Calu3 (cell line): ENCODE measurements at places on chromosomes 16 and 17. TPM values are rescaled to one million over a fixed set of nuclear protein-coding genes. Genes with fewer than 3 reads are reported as not detected.

GRCh38 chr17:37571674-37572073 is 37.5 kb downstream of the SYNRG start:
- H3K4me1 ChIP-seq, result no peaks in the 10 kb centered on the region
- H3K4me3 ChIP-seq, result no peak overlapping the region
- peaks cover 71% of the 10 kb centered on the region for H3K36me3 ChIP-seq
- no peak for DNase-seq

DNA sequence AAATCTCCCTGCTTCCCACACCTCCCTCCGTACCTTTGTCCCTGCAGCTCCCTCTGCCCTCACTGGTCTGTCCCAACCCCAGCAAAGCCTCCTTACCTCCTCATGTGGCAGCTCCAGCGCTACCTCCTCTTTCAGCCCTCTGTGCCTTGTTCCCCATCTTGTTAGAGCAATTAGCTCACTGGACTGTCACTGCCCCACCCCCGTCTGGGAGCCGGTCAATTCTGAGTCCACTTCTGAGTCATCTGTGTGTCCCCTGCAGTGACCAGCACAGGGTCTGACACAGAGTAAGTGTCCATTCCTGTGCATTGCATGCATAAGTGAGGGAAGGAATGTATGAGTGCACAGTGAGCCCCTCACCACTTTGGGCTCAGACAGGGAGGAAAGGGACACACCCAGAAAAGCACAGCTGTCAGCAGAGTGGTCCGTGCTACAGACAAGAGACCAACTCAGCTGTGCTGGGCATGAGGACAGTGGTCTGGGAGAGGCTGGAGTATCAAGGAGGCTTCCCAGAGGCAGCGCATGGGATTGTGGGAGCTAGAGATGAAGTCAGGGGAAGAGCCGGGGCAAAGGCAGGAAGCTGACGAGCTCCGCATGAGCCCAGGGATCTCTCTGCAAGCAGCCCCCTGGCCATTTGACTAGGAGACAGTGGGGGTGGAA is 45.9 kb downstream of the PITPNM3 start:
- H3K36me3 ChIP-seq, result peaks cover 7% of the 10 kb centered on the region
- no peak overlapping the region for H3K4me3 ChIP-seq
- peaks cover 35% of the 10 kb centered on the region for H3K4me1 ChIP-seq
- DNase-seq, result peak; percentile 69
- H3K27ac ChIP-seq, result no peak overlapping the region

GRCh38 chr17:14409292-14409691 is 108.4 kb downstream of the HS3ST3B1 start:
- H3K27me3 ChIP-seq, result no peaks in the 10 kb centered on the region
- H3K4me1 ChIP-seq, result no peaks in the 10 kb centered on the region
- no peak overlapping the region for H3K27ac ChIP-seq
- no peak overlapping the region for H3K4me3 ChIP-seq
- H3K36me3 ChIP-seq, result no peaks in the 10 kb centered on the region

- no peak overlapping the region for H3K4me3 ChIP-seq
- no peaks in the 10 kb centered on the region for H3K36me3 ChIP-seq
- no peaks in the 10 kb centered on the region for H3K27me3 ChIP-seq
- DNase-seq, result peak; percentile 70
Observed at GRCh38 chr17:32659419-32659842, 172.6 kb downstream of the CDK5R1 start.

DNA sequence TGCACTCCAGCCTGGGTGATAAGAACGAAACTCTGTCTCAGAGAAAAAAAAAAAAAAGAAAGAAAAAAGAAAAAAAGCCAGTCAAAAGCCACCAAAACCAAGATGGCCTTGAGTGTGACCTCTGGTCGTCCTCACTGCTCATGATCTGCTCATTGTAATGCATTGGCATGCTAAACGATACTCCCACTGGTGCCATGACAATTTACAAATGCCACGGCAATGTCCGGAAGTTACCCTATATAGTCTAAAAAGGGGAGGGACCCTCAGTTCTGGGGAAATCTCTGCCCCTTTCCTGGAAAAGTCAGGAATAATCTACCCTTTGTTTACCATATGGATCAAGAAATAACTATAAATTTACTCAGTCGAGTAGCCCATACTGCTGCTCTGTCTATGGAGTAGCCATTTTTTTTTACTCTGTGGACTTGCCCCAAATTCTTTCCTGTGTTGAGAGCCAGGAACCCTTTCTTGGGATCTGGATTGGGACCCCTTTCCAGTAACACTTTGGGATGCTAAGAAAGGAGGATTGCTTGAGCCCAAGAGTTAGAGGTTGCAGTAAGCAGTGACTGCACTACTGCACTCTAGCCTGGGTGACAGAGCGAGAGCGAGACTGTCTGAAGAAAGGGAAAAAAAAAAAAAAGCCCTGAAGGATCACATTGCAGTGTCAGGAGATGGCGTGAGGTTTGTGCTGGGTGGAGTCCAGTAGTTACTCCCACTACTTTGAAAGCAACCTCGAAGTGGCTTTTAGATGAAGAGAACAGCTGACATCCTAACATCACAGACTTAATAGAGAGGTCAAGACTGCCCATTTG is 3.7 kb upstream of the TMEM231 start:
- no peak for DNase-seq
- peaks cover 22% of the 10 kb centered on the region for H3K36me3 ChIP-seq
- peaks cover 39% of the 10 kb centered on the region for H3K4me1 ChIP-seq

PPM1E gene
- total RNA-seq, result 0.07 and 0.09 TPM in 2 replicates
